ENCODE measurements at places on chromosomes 11 and 22.
A peak's percentile ranks its signal among the peaks of the same experiment; 100 is the strongest.

GRCh38 chr22:30860176-30861105, 108.1 kb downstream of the MORC2 start:
- no peak for DNase-seq

GRCh38 chr11:134024420-134025081, 44.3 kb upstream of the JAM3 start:
- no peak for DNase-seq

- peak; percentile 13 for DNase-seq
These were observed 28.6 kb upstream of the ELFN2 start for GRCh38 chr22:37455896-37456295.

DNA sequence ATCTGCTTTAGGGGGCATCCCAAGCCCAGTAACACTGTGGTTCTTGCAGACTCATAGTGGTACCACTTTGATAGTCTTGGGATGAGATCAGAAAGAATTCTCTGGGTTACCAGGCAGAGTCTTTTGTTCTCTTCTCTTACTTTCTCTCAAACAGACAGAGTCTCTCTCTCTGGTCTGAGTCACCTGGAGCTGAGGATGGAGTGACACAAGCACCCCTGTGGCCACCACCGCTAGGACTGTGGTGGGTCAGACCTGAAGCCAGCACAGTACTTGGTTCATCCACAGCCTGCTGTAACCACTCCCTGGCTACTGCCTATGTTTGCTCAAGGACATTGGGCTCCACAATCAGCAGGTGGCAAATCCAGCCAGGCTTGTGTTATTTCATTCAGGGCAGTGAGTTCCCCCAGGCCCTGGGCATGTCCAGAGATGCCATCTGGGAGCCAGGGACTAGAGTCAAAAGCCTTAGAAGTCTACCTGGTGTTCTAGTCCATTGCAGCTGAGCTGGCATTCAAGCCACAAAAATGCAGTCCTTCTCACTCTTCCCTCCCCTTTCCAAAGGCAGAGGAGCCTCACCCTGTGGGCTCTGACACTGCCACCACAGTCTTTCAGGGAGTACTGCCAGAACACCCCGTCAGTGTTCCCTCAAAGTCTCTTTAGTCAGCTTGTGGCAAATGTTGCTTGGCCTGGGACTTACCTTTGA, 29.9 kb downstream of the ENDOD1 start:
- no peak for DNase-seq

GRCh38 chr11:109864151-109864661, 229.0 kb upstream of the ZC3H12C start:
- DNase-seq = peak; percentile 10

DNA sequence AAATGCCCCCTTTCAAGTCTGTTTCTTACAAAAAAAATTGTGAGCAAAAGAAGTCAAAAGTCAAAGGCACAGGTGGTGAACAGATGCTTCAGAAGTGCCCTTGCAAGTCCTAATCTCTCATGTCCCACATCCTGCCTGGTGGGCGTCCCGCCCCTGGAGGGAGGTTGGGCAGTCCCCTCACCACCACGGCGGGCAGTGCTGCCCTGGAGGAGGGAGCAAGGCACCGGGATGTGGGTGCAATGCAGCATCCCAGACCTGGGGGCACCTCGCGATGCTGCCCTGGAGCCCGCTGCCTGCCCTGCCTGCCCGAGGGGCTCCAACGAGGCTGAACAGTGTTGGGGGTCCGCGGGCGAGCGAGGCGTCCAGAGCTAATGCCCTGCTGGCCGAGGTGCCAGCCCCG, 15.9 kb downstream of the MRGPRG start:
- no peak for DNase-seq

DNA sequence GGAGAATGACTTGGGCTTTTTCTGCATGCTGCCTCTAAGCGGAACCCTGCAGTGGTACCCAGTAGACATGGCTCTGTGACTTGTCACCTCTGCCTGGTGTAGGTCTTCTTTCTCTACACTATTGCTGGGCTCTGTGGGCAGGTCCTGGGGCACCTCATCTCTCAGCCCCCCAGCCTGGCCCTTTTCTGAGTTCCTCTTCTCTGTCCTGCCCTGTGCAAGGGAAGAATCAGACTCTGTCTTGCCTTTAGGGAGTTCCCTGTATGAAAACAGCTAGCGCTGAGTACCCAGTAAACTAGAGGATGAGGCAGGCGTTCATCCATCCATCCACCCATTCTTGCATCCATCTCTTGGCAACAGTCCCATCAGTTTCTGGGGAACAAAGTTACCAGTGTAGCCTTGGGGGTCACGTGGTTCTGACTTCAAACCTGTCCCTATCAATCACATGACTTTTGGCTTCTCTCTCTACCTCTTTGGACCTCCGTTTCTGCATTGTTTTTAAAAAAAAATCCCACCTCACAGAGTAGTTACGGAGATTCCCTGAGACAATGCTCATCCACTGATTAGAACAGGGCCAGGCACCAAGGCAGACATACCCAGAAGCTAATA, 86.4 kb upstream of the WNT11 start:
- no peak for DNase-seq

DNA sequence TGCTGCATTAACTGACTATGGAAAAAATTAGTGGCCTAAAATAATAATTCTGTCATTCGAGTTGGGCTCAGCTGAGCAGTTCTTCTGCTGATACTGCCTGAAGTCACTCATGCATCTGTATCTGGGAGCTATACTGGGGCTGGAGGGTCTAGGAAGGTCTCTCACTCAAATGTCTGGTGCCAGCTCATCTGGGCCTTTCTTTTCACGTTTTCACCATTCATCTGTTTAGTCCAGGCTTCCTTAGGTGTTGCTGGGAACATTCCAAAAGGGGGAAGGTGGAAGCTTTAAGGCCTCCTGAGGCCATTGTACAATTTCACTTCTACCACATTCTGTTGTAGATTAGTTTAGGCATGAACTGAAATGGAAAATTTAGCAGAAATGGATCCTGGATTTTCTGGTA, 28.0 kb downstream of the YAP1 start:
- DNase-seq = no peak

GRCh38 chr11:134170919-134171281, 52.9 kb downstream of the NCAPD3 start:
- peak; percentile 78 for DNase-seq

- DNase-seq = no peak
These were observed 153.6 kb upstream of the SORL1-AS1 start for GRCh38 chr11:121606354-121606753.

- no peak for DNase-seq
These were observed 10.0 kb upstream of the MMP1 start for GRCh38 chr11:102807921-102808320.

GRCh38 chr11:134333312-134333711, 1.5 kb downstream of the GLB1L2 start:
- DNase-seq = peak; percentile 23

- peak; percentile 60 for DNase-seq
These were observed 53.8 kb upstream of the ME3 start for GRCh38 chr11:86726118-86726753.

GRCh38 chr11:65857500-65857852, 504 bp downstream of the CFL1 start:
- DNase-seq = no peak

- no peak for DNase-seq
These were observed 1.3 kb downstream of the CTSW start for GRCh38 chr11:65880844-65881421.

GRCh38 chr22:27394806-27395404, 406.7 kb downstream of the MN1 start:
- DNase-seq = no peak

GRCh38 chr11:12092714-12093113, 17.7 kb upstream of the MICAL2 start:
- no peak for DNase-seq

GRCh38 chr11:18490319-18490718, 34.7 kb downstream of the LDHAL6A start:
- DNase-seq = no peak

DNA sequence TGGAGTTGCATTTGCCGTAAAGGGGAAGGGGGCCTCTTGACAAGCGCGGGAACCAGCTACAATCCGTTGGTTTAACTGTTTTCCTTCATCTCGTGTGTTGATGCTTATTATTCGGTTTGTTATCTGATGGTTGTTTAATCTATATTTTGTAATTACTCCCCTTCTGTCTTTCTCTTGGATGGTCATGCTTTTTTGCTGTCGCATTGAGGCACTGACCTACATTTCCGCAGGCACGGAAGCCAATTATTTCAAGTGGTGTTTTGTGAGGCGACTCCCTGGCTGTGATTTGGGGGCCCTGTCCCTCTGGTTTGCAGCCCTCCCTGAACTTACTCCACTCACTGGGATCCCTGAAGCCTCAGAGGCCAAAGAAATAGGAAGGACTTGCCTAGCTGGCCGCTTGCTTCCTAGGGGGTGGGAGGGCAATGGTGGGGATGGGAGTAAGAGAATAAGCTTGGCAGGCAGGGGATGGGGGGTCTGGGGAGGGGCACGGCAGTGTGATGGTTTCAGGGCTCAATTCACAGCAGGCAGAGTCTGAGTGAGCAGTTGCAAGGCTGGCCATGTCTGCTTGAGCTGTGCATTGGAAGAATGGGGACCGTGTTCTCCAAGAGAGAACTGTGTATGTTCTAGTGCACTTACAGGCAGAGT, 165.8 kb upstream of the B3GAT1 start:
- DNase-seq = no peak

- no peak for DNase-seq
These were observed 230.6 kb upstream of the PDGFD start for GRCh38 chr11:104394508-104394907.

DNA sequence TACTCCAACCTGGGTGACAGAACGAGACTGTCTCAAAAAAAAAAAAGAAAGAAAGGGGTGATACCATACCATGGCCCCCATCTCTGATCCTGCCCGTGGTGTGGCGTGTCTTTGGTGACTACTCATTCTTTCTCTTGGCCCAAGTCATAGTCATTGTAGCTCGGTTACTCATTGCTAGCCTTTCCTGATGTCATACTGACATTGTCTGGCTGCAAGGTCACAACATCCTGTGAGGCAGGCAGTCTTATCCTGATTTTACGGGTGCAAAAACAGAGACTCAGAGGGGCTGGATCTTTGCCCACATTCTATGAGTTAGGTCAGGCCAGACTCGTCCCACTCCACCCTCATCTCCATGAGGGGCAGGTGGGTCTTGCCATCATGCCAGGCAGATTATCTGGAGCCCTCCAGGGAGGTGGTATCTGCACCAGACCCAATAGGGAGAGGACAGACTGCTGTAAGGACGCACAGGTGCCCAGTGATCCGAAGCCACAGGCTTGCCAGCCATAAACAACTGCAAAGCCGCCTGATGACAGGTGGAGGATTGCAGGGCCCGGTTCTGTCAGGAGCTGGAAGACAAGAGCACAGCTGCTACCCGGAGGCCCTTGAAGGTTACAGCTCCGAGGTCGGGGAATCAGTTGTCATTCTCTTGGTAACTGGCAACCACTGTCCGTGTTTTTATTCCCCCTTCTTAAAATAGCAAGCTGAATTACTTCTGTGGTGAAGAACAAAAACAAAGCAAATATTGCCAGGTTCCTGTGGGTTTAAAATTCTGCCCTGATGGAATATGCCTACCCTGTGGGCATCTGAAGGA, 13.8 kb downstream of the TOM1 start:
- peak; percentile 69 for DNase-seq

DNA sequence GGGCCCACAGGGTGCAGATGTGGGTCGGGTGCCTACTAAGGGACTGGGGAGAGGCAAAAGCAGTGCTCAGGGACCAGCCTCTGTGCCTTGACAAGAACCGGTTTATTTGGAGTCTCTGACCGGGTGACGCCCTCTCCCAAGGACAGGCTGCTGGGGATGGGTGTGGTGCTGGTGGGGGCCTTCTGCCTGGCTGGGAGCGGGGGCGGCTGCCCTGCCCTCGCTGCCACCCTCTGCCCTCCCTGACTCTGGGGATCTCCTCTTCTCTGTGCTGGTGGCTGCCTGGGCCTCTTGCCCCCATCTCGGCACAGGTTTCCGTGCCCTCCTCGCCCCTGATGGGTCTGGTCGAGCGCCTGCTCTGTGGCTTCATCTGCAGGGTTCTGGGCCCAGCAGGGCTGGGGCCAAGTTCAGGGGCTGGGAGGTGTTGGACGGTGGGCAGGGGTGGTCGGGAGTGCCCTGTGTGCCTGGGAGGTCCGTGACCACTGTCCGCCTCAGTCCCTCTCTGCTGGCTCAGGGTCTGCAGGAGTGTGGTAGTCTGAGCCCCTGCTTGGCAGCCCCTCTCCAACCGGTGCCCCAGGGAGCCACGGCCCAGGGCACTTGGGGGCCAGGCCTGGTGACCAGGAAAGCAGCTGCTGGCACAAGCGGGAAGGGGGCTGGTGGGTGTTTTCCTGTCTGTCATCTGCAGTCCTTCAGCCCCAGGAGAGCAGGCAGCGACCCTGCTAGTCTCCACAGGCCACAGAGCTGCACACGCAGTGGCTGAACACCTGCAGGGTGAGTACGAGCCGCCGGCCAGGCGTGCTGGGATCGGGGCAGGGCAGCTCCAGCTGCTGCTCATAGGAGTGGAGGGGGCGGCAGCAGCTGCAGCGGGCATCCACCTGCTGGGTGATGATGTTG, 23.5 kb downstream of the MUC6 start:
- no peak for DNase-seq

Measured in amniotic epithelial cell (primary cell).